ENCODE measurements at places on chromosomes 16 and 17.

- DNase-seq: no peak
Observed at GRCh38 chr17:50766222-50767023, 895 bp downstream of the ANKRD40CL start.

DNA sequence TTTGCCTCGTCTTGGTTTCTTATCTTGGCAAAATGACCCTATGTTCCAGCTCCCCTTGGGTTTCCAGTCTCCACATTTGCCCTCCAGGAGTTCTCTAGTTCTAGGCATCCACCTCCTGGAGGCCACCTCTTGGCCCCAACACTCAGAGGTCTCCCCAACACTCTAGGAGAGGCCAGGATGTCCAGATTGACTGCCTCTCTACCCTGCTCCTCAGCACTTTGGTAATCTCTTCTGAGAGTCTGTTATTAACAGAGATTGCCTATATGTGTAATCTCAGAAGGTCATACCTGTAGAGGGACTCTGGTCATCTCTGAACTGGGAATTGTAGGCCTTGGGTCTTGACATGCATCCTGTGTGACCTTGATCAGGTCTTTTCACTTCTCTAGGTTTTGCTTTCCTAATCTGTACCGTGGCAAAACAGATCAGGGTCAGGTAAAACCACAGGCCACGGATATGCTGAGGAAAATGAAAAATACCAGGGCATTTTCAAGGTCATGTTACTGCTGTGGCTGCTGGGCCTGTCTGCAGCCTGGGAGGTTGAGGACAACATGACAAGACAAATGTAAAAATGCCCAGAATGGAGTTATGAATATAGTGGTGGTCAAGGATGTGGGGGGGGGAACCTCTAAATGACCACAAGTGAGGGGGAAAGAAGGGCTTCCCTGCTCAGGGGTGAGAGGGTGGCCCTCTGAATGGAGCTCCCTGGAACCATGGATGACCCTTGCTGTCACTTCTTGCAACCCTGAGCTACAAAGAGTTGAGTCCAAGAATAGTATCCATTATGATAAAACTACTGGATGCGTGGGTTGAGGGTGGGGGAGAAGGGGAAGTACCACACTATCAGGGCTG is 5.0 kb upstream of the CCL4L2 start:
- DNase-seq: no peak

- no peak for DNase-seq
Observed at GRCh38 chr17:4777969-4778760, 6.5 kb downstream of the TM4SF5 start.

- no peak for DNase-seq
Observed at GRCh38 chr17:30917050-30917449, 4.7 kb upstream of the ADAP2 start.

GRCh38 chr17:12580640-12581039 is 85.0 kb upstream of the MYOCD start:
- DNase-seq: no peak

GRCh38 chr16:75576384-75576811 is 10.2 kb downstream of the GABARAPL2 start:
- DNase-seq: no peak

All from NCI-H446 (cell line).